ENCODE measurements at places on chromosomes 5 and 9.

DNA sequence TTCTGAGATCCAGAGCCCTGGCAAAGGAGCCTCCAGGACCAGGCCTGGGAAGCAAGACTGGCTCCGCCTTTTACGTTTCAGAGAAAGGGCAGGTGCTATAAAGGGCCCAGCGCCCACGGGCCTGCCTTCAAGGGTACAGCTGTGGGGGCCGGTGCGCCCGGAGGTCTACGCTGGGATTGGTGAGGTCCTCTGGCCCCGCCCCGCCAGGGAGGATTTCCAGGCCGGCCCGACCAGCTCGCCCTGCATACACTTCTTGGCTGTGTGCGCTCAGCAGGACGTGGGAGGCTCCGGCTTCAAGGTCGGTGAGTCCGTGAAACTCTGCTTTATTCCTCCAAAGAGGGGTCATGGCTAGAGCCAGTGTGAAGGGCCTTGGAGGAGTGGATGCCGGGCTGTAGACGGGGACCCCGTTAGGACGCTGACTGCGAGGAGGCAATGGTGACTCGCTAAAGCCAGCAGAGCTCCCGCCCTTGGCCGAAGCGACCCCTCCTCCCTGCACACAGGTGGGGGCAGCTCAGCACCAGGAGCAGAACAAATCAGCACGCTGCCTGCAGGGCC, at the start of gene CKMT2:
Gene CKMT2 (plus strand): TSS at position 243 of the 555 bp plus-strand sequence. CDS start 17,811 bp downstream, outside the sequence.
- no peak for DNase-seq

GRCh38 chr5:145162626-145163025, 672.5 kb downstream of the PRELID2 start:
- DNase-seq, result no peak

DNA sequence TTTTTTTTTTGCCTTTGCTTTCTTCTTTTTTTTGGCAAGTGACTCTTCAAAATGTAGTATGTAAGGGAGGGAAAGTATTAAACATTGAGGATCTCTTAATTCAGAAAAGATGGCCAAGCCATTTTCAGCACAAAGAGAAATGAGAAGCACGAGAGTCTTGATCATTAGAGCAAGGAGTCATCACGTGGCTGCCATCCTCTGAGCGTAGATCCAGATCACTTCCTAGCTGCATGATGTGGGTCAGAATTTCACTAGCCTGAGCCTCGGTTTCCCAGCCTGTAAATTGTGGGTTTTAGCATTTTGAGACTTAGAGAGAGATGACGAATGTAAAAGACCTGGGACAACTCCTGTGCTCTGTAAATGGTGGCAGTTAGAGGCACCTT, 312.9 kb downstream of the ARHGEF28 start:
- DNase-seq, result no peak

DNA sequence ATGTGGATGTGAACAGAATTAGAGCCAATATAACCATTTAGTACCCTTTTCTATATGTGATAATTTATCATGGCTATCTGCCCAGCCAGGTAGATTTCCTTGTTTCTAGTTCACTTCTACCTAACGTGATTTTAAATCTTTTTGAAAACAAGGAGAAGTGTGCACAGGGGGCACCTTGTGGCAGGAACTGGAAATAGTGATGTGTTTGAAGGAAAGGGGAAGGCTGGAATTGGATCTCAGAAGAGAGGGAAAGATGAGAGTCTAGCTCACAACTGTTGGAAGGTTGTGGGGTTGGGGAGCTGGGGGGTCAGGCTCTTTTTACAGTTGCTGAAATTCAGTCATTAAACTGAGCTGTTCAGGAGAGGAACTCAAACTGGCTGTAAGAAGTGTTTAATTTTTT, 219.5 kb downstream of the KCTD16 start:
- DNase-seq, result peak; percentile 41

DNA sequence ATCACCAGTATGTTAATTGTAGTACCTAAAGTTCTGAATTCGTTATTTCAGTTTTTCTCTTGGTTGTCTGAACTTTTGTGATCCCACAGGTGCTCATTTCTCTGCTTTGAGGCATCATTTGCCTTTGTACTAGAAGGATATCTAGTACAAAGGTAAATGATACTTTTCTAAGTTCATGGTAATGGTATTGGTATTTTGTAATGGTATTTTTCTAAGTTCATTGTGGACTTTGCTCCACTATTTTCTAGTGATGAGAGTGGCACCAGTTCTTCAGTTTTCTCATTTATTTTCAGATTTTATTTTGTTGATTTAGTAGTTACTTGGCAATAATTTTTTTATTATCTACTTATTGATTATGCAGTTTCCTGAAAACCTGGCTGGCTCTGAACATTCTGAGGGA, 42.0 kb downstream of the RAB24 start:
- no peak for DNase-seq

DNA sequence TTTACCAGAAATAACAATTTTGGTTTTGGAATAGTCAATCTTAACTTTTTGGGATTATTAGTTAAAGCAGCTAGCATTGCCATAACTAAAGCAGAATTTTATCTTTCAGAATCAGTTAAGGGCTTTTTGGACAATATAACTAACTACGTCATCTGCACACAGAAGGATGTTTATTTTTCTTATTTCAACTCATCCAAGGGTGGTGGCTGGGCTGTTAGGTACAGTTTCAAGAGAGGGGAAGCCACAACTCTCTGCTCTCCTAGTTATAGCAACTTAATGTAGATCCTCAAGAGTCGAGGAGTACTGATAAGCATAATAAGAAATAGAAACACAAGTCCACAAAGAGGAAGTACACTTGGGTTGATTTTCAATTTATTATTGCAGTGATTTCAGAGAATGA, 65.6 kb downstream of the ANKRD55 start:
- DNase-seq, result no peak

DNA sequence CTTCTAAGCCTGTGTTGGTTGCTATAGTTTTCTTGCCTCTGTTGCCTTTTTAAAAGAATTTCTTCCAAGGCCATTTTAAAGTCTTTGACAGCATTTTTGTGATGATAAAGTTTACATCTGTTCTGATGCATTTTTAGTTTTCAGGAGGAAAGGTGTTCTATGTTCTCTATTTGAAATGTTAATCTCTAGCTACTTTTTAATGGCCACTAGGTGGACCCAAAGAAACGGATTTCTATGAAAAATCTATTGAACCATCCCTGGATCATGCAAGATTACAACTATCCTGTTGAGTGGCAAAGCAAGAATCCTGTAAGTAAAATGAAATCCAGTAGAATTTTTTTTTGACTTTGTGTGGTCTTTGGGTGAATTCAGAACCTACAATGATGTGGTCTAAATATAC, 60.2 kb downstream of the MELK start:
- DNase-seq, result peak; percentile 31

- peak; percentile 88 for DNase-seq
Observed at GRCh38 chr5:171484460-171484899, 65.0 kb downstream of the FGF18 start.

DNA sequence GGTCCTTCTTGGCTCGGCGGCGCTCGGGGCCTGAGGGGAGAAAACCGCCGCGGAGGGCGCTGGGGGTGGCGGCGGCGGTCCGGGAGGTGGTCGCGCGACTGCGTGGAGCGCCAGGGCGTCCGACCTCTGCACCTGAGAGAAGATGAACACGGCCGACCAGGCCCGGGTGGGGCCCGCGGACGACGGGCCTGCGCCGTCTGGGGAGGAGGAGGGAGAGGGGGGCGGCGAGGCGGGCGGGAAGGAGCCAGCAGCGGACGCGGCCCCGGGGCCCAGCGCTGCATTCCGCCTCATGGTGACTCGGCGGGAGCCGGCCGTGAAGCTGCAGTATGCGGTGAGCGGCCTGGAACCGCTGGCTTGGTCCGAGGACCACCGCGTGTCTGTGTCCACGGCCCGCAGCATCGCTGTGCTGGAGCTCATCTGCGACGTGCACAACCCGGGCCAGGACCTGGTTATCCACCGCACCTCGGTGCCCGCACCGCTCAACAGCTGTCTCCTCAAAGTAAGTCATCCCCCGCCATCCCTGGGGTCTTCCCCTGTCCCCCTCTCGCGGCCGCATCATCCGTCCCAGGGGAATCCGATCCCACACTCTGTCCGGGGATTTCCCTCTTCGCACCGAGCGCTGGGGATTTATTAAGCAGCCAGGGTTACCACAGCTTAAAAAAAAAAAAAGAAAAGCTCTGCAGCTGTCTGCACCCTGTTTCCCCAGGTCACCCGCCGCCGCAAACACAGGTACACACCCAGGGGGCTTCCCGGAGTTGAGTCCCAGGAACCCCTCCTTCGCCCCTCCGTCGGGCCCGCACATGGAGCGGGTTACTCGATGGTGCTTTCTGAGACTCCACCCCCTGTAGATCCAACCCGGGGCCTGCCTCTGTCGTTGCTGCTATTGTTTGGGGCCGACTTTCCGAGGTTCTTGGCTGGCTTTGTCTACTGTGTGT, at the start of gene GTF3C4:
Gene GTF3C4 (plus strand): TSS at position 8 of the 935 bp plus-strand sequence. CDS start 135 bp downstream, at position 143.
- DNase-seq, result peak; percentile 64

- no peak for DNase-seq
Observed at GRCh38 chr5:166428264-166428803, 1863.1 kb upstream of the WWC1 start.

GRCh38 chr5:1312993-1313833, 18.3 kb upstream of the TERT start:
- no peak for DNase-seq

DNA sequence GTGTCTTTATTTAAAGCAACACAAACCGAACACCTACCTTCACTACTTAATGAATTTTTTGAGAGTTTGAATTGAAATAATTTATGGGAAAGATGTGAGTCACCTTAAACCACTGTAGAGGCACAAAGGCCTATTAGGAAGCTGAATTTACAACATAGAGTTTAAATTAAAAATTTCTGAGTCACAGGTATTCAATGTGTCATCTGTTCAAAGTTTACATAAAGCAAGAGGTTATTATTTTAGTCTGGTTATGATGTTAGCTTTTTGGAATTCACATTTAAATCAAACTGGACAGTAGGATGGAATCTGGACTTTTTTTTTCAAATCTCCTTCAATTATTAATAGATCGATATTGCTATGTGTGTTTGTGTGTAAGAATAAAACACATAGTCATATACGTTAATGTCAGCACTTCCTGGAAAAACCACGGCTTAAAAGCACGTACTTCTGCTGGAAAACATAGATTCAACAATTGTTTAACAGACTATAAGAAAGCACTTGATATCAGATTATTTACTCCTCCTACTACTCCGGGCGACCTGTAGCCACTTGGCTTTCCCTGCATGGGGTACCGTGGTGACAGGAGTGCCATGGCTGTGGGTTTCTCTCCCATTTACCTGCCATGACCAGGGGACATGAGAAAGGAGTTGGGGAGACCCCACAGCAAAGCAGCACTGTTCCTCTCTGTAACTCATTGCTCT, 638.6 kb downstream of the SEMA5A start:
- DNase-seq, result peak; percentile 79

DNA sequence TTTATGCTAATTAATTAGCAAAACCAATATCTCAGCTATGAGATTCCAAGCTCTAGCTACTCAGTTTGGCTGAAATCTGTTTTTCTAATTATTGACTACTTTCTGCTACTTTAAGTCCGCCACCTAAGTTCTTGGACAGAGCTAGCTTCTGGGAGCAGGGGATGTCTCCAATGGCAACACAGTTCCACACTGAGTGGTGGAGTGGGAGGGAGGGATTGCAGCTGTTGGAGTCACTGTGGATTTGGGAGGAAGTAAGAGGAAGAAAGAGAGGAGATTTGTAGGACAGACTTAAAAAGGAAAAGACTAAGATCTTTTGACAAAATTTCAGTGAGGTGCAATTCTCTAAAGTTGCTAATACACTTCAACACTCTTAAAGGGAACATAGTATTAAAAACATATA, 450.8 kb downstream of the NFIB start:
- no peak for DNase-seq

- DNase-seq, result no peak
Observed at GRCh38 chr5:37552161-37552560, 173.0 kb downstream of the WDR70 start.
